NCI-H226 (cell line): ENCODE measurements at places on chromosomes 1 and 21.

DNA sequence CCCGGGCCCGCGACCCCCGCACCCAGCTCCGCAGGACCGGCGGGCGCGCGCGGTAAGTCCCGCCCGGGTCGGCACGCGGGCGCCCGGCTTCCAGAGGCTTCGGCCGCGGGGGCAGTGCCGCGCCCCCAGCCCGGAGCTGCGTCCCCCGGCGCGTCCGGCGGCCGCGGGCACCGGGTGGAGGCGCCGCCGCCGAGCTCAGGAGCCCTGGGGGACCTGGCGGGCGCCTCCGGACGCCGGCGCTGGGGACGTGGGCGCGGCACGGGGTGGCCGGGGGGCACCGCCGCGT is 227 bp downstream of the NBL1 start:
- no peak for DNase-seq

GRCh38 chr1:165886983-165887382 is 59.6 kb downstream of the UCK2 start:
- DNase-seq: no peak

GRCh38 chr1:206719169-206719839 is 34.6 kb downstream of the MAPKAPK2 start:
- DNase-seq: no peak

DNA sequence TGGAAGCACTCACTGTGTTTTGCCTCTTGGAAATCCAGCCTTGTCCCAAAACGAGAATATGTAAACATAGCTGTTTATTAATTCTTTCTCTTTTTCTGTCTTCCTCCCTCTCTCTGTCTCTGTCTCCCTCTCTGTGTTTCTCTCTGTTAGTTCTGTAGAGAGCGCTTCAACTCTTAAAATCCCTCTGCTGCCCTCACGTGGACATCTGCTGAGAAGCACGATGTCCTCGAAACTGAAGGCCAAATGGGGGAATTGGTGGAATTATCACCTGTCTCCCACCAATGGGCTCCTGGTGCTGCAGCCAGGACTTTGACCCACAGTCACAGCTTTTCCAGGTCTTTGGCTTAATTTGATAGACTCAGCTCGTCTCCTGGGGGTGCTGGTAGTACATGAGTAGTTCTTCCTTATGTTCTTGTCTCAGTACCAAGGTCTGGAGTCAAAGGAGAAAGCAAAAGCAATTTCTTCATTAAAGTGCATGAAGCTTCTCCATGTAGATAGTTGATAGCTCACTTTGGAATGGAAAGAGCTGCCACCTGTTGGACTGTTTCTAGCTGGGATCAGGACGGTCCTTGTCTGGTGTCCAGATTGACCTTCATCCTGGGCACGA is 5.5 kb upstream of the GBP6 start:
- DNase-seq: peak; percentile 61

GRCh38 chr1:160007577-160008200 is 24.1 kb downstream of the PIGM start:
- no peak for DNase-seq
